ENCODE measurements at places on chromosomes 12 and 14.

DNA sequence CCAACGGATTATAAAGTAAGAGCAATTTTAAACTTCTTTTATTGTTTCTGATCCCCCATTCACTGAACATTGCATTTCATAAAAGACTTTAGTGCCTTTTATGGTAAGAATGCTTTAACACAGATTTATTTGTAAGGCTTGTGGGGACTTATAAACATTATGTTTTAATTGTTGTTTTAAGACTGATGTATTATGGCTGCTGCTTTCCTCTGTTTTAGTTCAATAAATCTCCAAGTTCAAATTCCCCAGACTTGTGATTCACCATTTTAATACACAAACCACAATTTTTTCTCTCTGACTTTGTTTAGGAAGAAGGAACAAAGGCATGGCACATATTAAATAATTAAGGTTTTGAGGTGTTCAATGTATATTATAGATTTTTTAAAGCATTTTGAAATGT is 753.3 kb downstream of the SLC6A15 start:
- no peak for DNase-seq

- no peak for DNase-seq
Measured at GRCh38 chr12:124085419-124086296, 112.6 kb downstream of the ZNF664 start.

DNA sequence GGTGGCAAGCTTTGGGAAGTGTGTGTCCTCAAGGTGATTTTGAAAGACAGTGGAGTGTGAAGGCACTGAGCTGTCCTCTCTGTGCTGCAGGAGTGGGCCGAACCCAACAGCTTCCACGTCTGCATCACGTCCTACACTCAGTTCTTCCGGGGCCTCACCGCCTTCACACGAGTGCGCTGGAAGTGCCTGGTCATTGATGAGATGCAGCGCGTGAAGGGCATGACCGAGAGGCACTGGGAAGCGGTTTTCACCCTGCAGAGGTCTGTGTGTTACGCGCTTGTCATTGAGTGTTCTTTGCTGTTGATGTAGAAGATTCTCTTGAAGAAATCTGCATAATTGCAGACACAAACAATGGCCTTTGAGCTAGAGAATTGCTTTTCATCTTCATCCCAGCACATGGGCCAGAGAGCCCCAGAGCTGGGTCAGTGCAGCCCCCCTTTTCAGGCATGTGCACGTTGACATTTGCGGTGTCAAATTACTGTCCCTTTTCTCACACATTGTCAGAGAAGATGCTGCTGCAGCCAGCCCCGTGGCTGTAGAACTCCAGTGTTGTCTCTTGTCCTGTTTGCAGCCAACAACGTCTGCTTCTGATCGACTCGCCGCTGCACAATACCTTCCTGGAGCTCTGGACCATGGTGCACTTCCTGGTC is 63.3 kb downstream of the EP400 start:
- peak; percentile 42 for DNase-seq

DNA sequence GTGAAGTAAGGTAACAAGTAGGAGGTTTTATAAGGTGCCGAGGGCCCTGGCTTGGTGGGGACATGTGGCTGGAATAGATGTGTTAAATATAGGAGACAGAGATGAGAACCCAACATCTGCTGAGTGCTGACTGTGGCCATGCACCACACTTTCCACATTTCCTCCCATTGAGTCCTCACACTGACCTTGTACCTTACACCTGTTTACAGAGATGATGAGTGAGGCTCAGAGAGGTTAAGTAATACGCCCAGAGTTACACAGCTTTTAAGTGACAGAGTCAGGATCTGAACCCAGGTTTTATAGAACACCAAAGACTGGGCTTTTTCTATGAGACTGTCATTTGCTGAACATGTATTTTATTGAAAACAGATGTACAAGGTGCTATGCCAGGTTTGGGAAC is 70.8 kb upstream of the LTA4H start:
- no peak for DNase-seq

DNA sequence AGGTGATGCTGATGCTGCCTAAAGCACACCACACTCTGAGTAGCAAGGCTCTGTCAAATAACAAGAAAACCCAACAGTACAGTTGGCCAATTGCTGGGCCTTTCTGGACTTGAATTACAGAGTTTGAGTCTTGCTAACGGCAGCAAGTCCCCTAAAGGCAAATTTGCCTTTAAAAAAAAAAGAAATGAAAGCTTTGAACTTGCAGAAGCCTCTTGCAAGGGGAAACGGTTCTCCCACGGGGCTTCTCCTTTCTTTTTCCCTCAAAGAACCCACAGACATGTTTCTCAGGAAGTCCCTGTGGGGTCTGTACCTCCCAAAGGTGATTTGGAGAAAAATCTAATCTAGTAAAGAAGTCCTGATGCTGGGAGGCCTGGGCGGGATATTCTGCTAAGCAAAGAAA is 191.3 kb upstream of the MYL2 start:
- DNase-seq = no peak

GRCh38 chr14:74348735-74349463 is 628 bp downstream of the VRTN start:
- DNase-seq = no peak

DNA sequence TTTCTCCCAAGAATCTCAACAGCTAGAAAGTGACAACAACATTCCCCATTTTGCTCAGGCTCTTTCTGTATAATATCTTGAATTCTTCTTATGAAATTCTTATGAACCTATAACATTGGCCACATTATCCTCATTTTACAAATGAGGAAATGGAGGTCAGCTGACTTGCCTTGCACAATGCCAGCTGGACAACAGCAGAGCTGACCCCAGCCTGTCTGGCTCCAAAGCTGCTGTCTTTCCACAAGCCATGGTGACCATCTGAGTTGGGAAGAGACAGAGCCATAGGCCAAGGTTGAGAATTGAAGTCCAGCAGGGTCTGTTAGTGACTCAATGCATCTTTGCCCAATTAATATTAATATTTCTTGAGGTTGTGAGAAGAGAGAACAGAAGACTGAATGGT is 87.3 kb downstream of the KSR2 start:
- DNase-seq = no peak

- DNase-seq = no peak
Measured at GRCh38 chr14:79466938-79467527, 744.3 kb downstream of the DIO2 start.

- no peak for DNase-seq
Measured at GRCh38 chr12:70467918-70468733, 102.0 kb downstream of the KCNMB4 start.

DNA sequence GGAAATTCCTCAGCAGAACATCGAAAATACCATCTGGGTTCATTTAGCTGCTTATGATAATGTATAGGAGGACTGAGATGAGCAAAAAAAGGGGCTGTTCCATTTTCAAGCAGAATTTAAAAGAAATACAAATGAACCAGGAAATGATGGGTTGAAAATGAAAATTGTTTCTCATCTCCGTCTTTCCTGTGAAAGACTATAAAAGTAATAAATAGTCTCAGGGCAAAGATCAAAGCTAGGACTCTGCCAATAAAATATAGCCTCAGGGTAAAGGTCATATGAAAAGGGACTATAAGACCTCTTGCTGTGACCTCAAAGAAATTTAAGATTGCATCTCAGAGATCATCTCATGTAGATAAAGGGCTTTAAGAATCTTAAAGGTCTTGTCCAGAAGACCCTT is 478.0 kb downstream of the BTG1 start:
- no peak for DNase-seq

GRCh38 chr14:95255013-95255412 is 64.7 kb downstream of the CLMN start:
- DNase-seq = no peak
